ENCODE measurements at places on chromosomes 12 and 14.

- DNase-seq: no peak
Measured at GRCh38 chr12:25101092-25101445, 93.9 kb downstream of the DNAI7 start.

DNA sequence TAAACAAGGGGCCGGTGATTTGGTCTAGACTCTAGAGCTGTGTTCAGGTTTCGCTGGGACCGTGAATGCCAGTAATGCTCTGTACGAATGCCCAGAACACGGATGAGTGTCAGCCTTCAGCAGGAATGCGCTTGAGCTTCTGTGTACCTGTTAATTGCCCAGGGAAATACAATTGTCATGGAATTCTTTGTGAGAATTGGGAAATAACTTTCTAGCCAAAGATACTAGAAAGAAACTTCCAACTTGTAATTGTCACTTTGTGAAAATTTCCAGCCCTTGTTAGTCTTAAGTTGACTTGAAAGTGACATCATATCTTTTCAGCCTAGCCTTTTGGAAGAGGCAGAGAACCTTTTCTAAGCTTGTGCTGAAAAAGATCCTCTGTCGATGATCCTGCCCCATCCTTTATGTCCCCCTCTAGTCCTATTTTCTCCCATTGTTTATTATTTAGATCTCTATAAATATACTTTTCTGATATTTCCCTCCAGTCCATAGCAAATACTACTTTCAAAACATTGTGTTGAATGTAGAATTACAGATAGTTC lies 2.7 kb downstream of the CHST11 start:
- DNase-seq: no peak

- DNase-seq: no peak
Measured at GRCh38 chr12:34097213-34097612, 74.9 kb downstream of the ALG10 start.

- no peak for DNase-seq
Measured at GRCh38 chr14:77752799-77753516, 8.0 kb downstream of the SNW1 start.

DNA sequence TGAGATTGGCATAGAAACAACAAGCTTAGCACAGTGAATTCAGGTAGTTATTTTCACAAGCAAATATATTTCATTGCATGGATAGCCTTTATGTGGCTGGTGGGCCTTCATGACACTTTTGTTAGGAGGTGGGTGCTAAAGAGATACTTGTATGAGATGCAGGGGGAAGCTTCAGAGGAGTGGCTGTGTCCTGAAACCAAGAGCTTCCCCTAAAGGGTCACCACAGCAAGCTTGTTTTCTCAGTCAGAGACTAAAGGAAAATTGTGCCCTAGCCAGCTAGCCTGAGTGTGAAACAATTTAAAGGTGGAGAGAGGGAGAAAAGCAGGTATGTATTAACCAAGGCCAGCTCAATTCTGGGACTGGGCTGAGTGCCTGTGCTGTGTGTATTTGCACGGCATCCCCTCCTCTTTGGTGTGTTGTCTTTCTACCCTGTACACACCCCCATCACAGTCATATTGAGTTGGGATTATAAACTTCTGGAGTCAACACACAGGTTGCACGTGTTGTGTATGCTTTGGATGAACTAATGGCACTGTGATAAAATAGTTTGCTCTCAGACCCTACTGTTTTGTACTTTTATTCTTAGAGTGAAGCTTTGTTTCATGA lies 79.2 kb downstream of the RASSF8 start:
- no peak for DNase-seq

DNA sequence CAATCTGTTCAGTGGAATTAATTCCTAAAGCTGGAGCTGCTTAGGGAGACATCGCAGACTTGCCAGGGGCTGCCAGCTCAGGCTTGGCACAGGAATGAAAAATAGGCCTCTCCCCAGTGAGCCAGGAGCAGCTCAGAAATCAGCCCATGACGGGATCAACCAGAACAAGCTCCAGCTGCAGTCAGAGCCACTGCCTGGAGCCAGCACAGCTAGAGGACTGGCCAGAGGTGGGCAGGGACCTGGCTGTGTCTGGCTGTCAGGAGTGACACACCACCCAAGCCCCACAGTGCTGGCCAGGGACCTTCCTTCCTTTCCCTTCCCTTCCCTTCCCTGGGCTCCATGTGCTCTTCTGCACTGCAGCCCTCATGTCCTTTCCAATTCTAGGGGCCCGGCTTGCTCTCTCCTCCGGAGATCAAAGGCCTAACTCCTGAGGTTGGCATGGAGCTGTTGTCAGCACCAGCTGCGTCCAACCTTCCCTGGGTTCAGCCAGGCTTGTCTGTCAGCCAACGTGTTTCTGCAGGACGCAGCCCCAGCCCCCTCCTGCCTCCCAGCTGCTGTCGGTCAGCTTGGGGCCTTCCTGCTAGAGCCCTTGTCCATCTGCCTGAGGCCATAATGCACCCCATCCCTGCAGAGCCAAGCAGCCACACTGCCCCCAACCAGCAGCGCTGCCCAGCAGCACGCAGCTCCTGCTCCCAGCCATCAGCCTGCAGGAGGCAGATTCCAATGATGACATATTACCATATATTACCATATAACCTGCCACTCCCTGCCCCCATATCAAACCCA lies 149.3 kb downstream of the CALM1 start:
- no peak for DNase-seq

- no peak for DNase-seq
Measured at GRCh38 chr12:72277415-72277814, 5.2 kb downstream of the TRHDE start.

DNA sequence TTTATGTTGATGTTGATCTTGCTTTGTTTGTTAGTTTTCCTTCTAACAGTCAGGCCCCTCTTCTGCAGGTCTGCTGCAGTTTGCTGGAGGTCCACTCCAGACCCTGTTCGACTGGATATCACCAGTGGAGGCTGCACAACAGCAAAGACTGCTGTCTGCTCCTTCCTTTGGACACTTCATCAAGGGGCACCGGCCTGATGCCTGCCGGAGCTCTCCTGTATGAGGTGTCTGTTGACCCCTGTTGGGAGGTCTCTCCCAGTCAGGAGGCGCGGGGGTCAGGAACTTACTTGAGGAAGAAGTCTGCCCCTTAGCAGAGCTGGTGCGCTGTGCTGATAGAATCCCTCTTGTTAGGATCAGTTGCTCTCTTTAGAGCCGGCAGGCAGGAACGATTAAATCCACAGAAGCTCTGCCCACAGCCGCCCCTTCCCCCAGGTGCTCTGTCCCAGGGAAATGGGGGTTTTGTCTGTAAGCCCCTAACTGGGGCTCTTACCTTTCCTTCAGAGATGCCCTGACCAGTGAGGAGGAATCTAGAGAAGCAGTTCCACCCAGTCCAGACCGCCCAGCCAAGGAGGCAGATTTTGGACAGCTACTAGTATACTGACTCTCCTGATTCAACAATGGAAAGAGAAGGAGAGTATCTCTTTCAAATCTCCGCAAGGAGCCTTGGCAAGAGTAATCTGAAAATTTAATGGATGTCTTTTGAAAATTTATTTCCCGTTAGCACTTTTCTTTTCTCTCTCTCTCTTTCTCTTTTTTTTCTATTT lies 25.2 kb downstream of the MIA2 start:
- DNase-seq: no peak

DNA sequence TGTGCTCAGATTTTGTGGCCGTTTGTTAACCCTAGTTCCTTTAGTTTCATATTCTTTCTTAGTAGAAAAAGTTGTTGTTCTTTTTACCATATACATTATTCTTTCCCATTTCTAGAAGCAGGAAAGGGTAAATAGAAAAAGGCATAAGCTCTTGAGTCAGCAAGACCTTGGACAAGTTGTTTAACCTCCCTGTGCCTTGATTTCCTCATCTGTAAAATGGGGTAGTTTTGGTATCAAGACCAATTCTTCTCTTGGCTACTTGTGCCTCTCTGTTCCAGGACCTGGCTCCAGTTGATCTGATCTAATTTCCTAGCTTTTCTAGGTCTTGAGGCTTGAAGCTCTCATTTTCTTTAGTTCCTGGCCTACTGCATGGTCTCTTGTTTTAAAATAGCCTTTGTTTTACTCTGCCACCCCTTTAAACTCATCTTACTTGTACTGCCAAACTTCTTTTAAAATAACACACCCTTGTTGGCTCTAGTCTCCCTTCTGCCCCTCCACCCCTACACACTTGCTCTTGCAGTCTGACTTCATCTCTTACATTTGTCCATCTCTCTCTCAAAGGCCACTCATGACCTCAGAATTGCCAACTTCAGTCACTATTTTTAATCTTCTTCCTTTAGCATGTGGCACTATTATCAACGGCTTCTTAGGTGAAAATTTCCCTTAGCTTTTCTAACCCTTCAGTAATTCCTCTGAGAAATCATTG lies 143.7 kb downstream of the TTLL5 start:
- DNase-seq: no peak

Data from stimulated activated CD4-positive, alpha-beta T cell treated with anti-CD3 and anti-CD28 coated beads, TNF-alpha, amount 100 ng/mL, for 4 hours (primary cell).